Coronary artery (tissue), 2 donors: ENCODE measurements at places on chromosomes 5 and 9.

DNA sequence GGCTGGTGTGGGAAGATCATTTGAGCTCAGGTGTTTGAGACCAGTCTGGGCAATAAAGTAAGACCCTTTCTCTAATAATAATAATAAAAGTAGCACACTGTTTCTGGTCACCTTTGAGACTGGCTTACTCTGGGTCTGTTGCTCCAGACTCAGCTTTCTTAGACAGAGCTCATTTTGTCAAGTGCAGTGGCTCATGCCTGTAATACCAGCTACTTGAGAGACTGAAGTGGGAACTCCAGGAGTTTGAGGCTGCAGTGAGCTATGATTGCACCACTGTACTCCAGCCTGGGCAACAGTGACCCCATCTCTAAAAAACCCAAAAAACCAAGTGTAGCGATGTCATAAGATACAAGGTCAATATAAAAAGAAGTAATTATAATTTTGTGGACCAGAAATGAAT is 36.4 kb upstream of the RNU6ATAC start:
- no peak for DNase-seq

- no peak for DNase-seq
Measured at GRCh38 chr5:69042915-69043654, 50.7 kb upstream of the SLC30A5 start.

DNA sequence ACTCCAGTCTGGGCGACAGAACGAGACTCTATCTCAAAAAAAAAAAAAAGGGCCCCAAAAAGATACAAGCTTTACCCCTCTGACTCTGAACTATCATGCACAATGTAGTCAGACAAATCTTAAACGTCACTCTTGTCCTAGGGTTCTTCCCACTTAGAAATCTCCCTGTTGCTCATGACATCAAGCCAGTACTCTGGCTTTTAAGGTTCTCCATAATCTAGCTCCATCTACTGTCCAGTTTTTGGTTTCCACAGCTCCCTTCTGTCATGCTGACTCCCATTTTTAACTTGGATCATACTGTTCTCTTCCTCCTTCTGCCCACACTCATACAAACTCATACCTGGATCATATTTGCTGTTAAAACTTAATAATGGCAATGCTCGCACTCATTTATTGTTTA is 156.7 kb upstream of the TLX3 start:
- no peak for DNase-seq

DNA sequence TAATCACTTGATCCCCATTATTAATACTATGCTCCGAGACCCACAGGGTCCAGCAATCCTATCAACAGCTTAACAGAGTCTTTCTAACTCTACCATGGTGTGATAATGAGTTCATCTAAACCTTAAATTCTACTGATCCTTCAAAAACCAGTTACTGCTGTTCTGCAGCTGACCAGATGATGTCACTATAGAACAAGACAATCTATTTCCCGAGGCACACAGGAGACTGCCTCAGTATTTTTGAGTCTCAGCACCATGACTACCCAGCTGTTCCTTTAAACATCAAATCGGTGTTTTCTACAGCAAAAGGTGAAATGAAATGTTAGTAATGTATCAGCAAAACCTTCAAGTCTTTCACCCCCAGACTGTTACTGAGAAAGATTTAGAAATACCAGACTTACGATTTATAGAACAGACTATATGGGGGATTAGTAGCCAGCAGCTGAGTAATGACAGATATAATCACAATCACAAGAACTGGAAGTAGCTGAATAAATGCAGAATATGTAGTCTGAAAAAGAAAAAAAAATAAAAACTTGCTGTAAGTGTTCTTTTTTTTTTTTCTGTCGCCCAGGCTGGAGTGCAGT is 16.9 kb downstream of the DNAJC18 start:
- no peak for DNase-seq

GRCh38 chr9:129568560-129569501 is 52.1 kb downstream of the C9orf50 start:
- peak; percentile 79 for DNase-seq

DNA sequence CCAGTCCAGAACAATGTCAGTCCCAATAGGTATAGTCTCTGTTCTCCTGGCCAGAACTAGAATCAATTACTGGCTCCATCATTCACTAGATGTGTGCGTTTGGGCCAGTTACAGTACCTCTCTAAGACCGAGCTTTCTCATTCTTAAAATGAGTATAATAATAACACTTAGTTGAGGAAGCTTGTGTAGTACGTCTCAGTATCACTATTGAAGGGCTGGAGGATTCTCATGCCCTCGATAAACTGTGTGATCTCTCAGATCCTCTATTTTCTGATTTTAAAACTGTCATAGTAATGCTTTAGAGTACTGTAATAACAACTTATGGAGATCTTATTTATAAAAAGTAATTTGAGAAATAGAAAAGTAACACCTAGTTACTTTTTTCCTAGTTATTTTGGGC is 50.7 kb downstream of the CDKN2A start:
- DNase-seq = no peak

GRCh38 chr9:98158071-98158831 is 34.2 kb downstream of the CORO2A start:
- DNase-seq = no peak

GRCh38 chr9:9124616-9125015 is 1325.0 kb upstream of the DMAC1 start:
- DNase-seq = no peak

GRCh38 chr5:34016222-34016621 is 8.4 kb upstream of the AMACR start:
- DNase-seq = no peak

GRCh38 chr9:72480921-72481320 is 40.5 kb upstream of the TMC1 start:
- no peak for DNase-seq

- no peak for DNase-seq
Measured at GRCh38 chr5:146005264-146005663, 68.9 kb downstream of the SH3RF2 start.

DNA sequence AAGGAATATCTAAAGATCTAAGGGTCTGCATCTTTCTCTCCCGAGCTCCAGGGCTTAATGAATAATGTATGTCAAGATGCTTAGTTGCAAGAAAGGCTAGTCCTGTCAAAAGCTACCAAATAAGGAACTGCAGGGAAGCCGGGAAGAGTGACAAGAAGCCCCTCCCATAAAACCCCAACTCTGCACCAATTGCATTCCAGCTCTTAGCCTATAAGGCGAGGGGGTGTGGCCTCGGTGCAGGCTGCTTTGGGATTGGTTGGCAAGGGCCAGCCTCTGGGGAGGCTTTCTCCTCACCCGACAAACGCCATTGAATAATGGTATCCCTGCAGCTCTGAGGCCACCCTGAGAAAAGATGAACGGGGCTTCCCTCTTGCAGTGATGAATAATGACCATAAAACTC is 416.9 kb downstream of the RAB3C start:
- no peak for DNase-seq

DNA sequence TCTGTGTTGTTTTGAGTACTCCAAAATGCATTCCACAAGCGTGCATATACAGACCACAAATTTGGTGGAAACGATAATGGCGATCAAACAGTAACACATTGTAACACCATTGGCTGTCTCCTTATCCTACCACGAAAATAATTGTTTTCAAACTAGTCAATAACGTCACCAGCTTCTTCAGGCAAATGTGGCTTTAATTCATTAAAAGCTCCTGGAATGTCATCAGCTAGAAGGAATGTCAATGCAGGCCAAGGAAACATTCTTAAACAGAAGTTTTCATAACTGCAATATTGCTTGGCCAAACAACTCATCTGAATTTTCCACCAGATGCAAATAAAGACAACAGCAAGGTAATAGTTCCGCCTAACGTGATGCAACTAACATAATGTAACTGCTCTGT is 71.6 kb upstream of the XPA start:
- DNase-seq = no peak

- no peak for DNase-seq
Measured at GRCh38 chr5:55364537-55365055, 56.8 kb downstream of the MTREX start.

- DNase-seq = no peak
Measured at GRCh38 chr9:84839541-84839940, 170.0 kb downstream of the NTRK2 start.

GRCh38 chr5:112594095-112594850 is 143.4 kb upstream of the APC start:
- no peak for DNase-seq

- DNase-seq = no peak
Measured at GRCh38 chr5:19885040-19885824, 102.8 kb downstream of the CDH18 start.

DNA sequence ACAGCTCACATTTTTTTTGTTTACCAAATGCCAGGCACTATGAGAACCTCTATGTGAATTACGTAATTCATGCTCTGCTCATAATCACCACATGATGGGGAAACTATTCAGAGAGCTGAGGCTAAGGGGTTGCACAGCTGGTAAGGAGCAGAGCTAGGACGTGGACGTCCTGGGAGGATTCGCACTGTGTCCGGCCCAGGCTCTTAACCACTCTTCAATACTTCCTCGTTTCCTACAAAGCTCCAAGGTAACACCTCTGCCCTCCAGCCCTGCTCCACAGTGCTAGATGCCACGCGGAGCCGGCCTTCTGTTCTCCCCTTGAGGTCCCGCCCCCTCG is 8.7 kb downstream of the PHF19 start:
- DNase-seq = no peak

DNA sequence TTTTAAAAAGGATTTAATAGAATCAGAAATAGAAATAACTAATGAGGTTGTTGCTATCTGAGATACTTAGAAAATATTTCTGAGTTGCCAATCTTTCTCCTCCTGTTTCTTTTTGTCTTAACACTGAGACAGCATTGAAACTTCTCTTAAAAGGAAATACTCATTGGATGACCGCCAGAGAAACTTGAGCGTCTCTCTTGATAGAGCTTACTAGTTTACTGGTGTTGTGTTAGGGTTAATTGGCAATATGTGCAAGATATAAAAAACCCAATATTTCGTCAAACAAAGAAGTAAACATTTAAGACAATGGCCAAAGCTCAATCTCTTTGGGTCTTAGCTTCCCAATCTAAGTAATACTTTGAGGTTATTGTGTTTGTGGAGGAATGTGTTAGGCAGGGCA is 176.4 kb upstream of the CHD1 start:
- no peak for DNase-seq

GRCh38 chr5:65880496-65881072 is 45.8 kb upstream of the ERBIN start:
- no peak for DNase-seq

- DNase-seq = no peak
Measured at GRCh38 chr5:40572937-40573336, 106.8 kb upstream of the PTGER4 start.

DNA sequence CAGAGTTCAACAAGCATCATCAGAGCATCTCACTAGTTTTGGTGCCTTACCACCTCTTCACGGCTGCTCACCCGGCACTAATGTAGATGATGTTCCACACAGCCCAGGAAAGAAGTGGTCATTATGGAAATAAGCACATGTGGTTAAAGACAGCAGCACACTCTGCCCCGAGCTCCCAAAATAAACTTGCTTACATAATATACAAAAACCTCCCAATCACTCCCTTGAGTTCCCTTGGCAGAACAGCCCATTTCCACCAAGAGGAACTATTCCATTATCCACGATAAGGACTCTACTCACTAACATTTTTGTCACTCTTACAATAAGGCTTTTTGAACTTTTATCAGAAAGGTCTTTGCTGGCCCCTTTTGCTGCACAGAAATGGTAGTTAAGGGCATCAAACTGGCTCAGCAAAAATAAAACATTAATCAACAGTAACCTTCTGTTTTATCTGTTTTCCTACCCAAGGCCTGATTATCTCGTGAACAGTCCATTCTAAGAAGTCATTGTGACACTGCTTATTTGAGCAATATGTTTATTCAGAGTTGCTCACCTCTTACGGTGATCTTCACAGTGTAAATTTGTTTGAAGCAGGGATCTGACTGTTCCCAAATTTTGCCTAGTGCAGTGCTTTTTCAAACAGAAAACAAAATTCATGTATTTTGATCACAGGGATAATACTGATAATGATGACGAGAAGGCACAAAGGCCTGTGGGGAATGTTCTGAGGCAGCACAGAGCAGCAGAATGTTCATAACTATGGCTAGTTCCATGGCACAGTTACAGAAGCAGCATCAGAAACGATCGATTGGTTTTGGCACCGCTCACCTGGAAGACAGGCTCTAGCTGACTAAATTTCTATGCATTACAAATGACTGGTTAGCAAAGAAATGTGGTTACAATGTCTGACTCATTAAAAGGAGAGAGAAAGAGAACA is 399.8 kb upstream of the PIK3R1 start:
- DNase-seq = no peak

- DNase-seq = no peak
Measured at GRCh38 chr5:146440353-146440752, 6.8 kb upstream of the TCERG1 start.

DNA sequence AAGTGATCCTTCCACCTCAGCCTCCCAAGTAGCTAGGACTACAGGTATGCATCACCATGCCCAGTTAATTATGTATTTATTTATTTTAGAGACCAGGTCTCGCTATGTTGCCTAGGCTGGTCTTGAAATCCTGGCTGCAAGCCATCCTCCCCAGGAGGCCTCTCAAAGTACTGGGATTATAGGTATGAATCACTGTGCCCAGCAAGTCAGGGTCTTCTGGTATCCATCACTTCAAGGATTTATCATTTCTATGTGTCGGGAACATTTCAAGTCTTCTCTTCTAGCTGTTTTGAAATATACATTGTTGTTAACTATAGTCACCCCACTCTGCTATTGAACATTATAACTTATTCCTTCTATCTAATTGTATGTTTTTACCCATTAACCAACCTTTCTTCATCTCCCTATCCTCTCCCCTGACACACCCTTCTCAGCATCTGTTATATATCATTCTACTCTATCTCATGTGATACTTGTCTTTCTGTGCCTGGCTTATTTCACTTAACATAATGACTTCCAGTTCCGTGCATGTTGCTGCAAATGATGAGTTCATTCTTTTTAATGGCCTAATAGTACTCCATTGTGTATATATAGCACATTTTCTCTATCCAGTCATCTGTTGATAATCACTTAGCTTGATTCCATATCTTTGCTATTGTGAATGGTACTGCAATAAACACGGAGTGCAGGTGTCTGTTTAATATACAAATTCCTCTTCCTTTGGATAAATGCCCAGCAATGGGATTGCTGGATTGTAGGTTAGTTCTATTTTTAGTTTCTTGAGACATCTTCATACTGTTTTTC is 26.4 kb downstream of the UTP15 start:
- DNase-seq = no peak

DNA sequence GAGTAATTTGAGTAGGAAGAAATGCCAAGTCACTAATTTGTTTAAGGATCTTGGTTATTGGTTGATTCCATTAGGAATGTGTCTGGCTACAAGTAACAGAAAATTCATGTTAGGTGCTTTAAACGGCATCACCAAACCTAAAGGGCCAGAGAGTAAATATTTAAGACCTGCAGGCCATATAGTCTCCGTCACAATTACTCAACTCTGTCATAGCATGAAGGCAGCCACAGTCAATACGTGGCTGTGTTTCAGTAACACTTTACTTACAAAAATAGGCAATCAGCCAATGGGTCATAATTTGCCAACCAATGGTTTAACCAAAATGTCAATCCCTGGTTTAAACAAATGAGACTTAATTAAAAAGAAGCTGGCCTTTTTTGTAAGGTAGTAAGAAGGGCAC is 98.5 kb downstream of the ARL15 start:
- DNase-seq = no peak

GRCh38 chr9:113589407-113589806 is 125.9 kb downstream of the RGS3 start:
- DNase-seq = no peak
